Psoas muscle (tissue), 8 donors: ENCODE measurements at places on chromosomes 13 and 19. TPM values are rescaled to one million over a fixed set of nuclear protein-coding genes. Genes with fewer than 3 reads are reported as not detected.

- DNase-seq: no peak
These were observed 55.2 kb downstream of the ELF1 start for GRCh38 chr13:40963927-40964326.

DNA sequence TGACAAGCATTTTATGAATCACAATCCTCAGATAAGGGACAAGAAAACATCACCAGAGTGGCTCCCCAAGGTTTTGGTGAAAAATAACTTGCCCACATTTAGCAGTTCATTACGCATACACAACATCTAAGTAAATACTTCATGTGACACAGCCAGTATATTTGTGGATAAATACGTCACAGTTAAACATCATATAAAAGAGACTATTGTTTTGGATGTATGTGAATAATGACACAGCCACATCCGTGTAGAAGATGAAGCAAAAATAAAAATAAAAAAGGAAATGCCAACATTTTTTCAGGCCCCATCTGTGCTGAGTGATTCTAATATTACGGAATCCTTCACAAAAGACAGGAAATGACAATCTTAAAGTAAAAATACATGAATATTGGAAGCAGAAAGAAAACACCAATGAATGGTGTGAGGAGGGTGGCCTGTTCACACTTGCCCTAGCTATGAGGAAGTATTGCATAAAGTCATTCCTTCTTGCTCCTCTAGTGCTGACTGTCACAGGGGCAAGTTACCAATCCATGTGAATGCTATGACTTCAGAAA, 457.1 kb downstream of the KLF12 start:
- DNase-seq: no peak

- no peak for DNase-seq
These were observed 5.4 kb upstream of the PRKACA start for GRCh38 chr19:14122924-14123323.

GRCh38 chr13:33032037-33032625, 15.9 kb downstream of the KL start:
- DNase-seq: peak; percentile 55

- peak; percentile 89 for DNase-seq
These were observed 52.1 kb upstream of the EHD2 start for GRCh38 chr19:47661161-47661560.

DNA sequence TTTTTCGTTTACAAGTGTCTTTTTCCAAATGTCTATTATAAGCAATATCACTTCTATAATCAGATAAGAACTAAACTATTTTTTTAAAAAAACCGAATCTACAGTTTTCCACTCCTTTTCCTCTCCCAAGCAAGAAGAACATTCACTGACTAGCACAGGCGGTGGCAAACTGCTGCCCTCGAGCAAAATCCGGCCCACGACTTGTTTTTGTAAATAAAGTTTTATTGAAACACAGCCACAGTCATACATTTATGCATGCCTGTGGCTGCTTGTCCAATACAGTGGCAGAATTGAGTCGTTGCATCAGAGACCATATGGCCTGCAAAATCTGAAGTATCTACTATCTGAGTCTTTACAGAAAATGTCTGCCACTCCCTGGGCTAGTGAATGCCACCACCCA, 27.4 kb downstream of the INSR start:
- no peak for DNase-seq

- DNase-seq: peak; percentile 91
These were observed 69.7 kb upstream of the C13orf46 start for GRCh38 chr13:114043421-114044053.

DNA sequence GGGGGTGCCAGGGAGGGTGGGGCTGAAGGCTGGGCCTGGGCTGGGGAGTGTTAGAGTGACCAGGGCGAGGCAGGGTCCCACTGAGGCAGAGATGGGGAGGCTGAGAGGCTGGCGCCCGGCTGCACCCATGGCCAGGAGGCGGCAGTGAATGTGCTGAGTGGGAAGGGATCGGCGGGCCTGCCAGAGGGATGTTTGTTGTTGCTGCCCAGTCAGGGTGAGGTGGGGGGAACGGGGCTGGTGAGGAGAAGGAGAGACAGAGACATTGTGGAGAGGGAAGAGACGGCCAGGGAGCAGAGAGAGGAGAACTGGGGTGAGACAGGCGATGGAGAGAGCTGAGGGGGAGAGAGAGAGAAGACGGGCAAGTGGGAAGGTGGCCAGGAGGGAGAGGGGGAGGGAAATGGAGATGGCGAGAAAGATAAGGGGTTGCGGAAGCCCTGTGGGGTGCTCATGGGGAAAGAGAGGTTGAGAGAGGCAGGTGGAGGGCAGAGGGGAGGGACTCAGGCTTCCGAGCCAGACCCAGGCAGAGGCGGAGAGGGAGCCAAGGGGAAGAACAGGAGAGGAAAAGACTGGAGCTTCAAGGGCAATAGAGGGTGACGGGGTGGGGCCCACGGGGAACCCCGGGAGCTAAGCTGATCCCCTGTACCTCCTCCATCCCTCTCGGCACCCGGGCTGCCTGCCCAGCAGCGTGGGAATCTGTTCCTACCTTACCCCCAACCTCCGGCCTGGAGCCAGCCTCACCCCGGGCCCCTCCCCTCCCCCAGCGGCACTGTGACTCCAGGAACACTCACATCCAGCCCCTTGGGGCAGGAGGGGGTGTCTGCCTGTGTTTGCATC, 690 bp upstream of the B3GNT8 start:
- no peak for DNase-seq

DNA sequence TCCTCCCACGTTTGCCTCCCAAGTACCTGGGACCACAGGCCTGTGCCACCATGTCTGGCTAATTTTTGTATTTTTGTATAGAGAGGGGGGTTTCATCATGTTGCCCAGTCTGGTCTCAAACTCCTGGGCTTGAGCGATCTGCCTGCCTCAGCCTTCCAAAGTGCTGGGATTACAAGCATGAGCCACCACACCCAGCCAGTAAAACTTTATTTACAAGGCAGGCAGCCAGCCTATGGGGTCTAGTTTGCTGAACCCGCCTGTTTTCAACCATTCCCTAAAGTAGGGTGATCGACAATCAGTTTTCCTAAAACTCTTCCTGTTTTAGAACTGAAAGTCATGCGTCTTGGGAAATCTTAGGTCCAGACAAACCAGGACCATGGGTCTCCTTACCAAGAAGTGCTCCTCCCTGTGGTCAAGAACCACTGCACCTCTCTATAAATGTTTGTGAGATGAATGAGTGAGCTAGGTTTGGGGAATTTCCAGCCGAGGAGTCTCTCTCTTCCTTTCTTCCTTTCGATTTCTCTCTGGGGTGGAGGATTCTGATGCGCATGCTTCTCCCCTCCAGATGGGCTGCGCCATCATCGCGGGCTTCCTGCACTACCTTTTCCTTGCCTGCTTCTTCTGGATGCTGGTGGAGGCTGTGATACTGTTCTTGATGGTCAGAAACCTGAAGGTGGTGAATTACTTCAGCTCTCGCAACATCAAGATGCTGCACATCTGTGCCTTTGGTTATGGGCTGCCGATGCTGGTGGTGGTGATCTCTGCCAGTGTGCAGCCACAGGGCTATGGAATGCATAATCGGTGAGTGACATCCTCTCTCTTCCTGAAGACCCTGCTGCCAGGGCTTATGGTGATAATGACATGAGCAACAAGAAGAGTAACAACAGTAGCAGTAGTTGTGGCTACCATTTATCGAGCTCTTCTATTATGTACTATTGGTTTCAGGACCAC, 38.7 kb downstream of the ADGRE1 start:
- DNase-seq: no peak

DNA sequence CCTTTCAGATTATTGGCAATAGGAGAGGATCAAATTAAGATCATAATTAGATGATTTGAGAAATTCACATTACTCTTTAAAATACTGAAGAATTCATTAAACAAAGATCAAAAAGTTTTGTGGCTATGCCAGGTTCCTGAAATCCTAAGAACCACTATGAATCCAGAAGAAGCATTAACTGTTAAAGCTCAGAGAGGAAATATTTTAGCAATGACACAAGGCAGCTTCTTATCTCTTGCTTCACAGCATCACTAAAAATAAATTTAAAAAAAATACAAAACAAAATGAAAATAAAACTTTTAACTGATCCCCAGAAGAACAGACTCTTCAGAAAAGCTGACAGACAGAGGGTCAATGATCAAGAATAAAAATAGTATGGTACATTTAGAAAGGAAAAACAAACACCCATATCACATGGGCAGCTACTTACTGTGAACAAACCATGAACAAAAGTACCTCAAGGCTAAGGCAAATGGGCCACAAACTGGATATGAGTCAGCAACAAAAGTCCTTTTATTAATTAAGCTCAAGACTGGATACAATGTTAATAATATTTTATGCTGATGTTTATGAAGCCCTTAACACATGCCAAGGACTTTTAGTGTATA, 19.6 kb downstream of the RNF6 start:
- no peak for DNase-seq

DNA sequence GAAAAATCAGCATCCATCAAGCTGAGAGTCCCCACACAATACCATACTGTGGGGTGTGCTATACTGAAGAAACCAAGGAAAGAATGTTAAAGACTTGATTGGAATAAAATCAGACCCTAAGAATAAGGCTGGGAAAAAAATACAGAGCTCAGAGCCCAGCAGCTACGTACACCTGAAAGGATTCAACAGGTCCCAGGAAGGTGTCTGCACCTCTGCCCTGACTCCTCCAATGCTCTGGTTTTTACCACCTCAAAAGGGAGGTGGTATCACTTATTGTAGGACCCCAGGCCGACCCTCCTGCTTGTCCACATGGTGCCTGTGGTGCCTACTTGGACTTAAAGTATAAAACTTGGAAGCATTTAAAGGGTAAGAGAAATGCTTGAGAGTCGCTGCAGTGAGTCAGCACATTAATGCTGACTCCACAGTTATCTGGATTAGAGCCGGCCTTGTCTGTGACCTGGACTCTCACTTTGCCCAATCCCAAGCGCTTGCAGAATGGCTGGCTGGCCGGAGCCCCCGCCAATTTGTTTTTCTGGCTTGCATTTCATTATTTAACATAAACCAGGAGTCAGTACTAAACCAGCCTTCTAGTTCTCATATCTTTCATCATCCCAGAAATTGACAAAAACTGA, 110.1 kb downstream of the FGF14 start:
- DNase-seq: no peak

DNA sequence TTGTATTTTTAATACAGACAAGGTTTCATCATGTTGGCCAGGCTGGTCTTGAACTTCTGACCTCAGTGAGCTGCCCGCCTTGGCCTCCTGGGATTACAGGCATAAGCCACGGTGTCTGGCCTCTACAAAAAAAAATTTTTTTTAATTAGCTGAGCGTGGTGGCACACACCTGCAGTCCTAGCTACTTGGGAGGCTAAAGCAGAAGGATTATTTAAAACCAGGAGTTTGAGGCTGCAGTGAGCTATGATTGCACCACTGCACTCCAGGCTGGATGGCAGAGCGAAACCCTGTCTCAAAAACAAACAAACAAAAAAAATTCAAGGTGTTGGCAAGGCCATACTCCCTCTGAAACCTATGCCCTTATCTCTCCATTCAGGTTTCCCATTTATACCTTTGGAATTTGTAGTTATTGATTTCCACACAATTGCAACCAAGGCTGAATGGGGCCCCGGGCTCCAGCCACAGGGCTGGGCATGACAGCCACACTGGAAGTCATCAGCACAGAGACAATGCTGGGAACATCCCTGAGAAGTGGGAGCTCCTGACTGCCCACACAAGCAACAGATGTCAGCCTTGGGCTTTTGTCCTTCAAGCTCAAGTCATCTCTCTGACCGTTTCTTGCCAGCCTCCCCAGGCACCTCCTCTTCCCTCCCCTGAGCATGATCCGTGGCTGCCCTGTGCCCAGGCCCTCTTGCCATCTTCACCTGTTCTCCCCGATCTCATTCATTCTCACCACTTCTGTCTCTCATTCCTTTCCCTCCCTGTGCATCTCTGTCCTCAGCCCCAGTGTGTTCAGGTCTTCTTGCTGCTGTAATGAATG, 27.2 kb upstream of the CALM3 start:
- no peak for DNase-seq

- DNase-seq: peak; percentile 57
These were observed 16.3 kb downstream of the CILP2 start for GRCh38 chr19:19554074-19555023.

- DNase-seq: no peak
These were observed 38.1 kb downstream of the DOCK9 start for GRCh38 chr13:98939660-98940191.

DNA sequence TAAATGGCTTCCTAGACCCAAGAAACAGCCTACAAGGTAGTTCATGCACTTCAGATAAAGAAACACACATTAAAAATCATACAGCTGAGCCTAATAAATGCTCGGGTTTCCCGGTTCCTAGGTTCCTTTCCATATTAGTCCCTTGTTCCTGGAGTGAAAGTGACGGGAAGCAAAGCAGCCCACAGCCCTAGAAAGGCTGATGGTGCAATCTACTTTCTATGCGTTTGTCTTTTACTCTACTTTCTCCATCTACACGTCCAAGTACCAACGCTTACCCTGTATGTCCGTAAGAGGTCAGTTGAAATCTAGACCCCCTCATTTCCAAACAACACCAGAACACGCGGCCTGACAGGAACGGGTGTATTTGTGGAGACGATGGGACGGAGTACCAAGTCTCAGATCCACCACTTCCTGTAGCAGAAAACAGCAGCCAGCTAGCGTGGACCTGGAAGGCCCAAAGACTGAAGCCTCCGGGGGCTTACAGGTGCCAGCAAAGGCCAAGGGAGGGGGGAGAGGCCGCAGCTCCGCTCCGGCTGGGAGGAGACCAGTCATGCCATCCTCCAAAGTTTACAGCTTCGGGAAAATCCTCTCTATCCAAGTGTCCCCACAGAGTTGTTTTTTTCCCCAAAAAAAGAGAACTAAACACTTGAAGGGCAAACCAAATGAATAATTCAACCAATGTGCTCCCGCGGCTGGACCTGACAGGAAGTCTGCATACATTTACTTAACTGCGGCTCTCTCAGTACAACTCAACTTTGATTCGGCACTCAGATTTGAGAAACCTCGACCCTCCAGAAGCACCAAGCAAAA, 34.1 kb downstream of the STK24 start:
- DNase-seq: peak; percentile 60

DNA sequence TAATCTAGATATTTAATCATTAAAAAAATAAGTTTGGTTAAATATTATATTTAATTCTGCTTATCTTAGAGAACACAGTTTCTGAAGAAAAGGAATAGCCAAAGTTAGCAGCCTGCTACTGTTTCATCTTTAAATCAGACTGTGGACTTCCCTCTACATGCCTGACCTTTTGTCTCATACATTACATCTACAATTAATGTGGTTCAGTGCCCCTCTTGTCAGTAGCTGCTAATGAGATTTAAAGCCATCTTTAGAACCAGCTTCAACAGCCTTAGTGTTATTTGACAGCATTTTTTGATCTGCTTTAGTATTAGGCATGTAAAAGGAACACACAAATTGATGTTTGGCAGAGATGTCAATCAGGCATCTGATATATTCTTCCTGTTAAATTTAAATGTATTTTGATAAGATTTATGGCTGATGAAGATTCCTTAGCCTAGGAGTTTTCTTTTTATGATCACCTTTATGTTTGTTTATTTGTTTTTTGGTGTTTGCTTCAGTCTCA, 1925.8 kb upstream of the PRR20A start:
- no peak for DNase-seq

- no peak for DNase-seq
These were observed 24.5 kb downstream of the CFAP97D2 start for GRCh38 chr13:114203536-114203935.

GRCh38 chr19:49594157-49594992, 3.4 kb downstream of the PRR12 start:
- peak; percentile 16 for DNase-seq

SMAD9 gene
- 1.2 TPM for polyA plus RNA-seq

TRPC4 gene
- polyA plus RNA-seq: 0.03 TPM

IGSF23 gene
- polyA plus RNA-seq: not detected

KRI1 gene
- 14.8 TPM for polyA plus RNA-seq

APBA3 gene
- polyA plus RNA-seq: 30.1 TPM

MYCBP2 gene
- polyA plus RNA-seq: 19.8 TPM

YJEFN3 gene
- 1.4 TPM for polyA plus RNA-seq

MARK4 gene
- 11.0 TPM for polyA plus RNA-seq

FCGBP gene
- polyA plus RNA-seq: 0.77 TPM

RXFP2 gene
- polyA plus RNA-seq: 1.2 TPM

CD79A gene
- polyA plus RNA-seq: 0.87 TPM
